ENCODE measurements at places on chromosomes 7 and 10.

DNA sequence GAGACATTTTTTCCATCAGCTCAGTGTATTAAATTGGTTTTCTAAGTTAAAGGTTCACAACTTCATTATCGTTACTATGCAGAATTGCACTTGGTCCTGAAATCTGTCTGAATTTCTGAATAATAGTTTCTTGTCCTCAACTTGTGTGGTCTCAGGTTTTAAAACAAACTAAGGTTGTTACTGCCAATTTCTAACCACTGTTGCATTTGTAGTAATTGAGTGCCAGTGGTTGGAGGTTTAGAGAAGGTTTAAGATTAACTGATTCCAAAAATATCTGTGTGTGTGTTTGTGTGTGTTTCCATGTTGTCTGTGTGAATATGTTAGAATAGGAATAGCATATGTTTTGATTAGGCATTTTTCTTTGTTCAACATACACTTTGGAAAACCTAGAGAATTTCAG lies 395.9 kb downstream of the AUTS2 start:
- DNase-seq = no peak

DNA sequence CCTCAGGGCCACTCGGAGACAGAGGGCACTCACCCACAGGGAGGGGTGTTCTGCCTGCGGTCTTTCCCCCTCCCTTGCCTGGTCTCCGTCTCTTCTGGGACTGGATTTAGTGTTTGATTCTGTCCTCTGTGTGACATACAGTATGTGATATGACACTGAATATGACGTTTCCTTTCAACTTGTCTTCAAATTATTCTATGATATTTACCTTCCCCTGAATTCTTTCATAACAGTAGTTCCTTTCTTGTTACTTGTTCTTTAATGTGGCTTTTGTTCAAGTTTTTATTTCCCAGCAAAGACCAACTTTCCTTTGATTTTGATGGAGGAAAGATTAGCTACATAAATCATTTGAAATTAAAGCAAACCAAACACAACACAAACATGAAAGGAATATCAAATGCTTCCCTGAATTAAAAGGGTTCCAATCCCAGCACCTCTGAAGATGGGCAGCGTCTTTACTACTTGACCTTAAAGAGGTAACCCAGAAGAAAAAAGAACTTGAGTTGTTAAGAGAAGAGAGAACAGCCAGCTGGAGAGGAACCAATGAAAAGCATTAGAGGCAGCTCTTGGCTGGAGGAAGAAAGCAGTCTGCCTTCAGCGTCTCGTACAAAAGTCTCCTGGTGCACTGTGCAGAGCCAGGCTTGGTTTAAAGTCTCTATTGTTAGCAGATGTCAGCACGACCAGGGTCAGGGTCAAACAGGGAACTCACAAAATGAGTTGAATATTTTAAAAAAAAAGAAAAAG lies 18.3 kb upstream of the RHEB start:
- DNase-seq = no peak

DNA sequence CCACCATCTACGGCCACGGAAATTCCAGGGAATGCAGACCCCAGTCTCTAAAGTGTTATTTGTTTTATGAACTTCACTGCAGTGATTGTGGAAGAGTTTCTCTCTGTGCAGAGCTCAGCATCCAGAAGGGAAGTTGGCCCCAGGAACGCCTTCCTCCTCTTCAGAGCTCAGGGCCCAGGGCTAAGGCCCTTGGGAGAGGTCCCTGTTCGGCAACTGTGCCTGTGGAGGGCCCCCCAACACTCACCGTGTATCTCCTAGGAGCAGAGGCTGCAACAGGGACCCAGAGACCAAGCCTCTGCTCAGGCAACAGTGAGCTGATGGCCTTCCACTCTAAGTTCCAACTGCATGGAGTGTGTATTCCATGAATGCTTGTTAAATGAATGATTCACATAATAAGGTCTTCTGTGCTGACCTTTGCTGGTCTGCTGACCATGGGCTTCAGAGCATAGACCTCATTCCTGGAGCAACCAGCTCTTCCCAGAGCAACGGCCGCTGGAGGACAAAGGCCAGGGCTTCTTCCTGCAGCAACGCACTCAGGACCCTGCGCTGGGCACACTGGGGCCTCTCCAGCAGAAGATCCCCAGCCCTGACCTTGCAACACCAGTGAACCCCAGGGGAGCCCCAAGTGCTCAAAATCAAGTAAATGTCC lies 7.7 kb downstream of the DIP2C start:
- no peak for DNase-seq

DNA sequence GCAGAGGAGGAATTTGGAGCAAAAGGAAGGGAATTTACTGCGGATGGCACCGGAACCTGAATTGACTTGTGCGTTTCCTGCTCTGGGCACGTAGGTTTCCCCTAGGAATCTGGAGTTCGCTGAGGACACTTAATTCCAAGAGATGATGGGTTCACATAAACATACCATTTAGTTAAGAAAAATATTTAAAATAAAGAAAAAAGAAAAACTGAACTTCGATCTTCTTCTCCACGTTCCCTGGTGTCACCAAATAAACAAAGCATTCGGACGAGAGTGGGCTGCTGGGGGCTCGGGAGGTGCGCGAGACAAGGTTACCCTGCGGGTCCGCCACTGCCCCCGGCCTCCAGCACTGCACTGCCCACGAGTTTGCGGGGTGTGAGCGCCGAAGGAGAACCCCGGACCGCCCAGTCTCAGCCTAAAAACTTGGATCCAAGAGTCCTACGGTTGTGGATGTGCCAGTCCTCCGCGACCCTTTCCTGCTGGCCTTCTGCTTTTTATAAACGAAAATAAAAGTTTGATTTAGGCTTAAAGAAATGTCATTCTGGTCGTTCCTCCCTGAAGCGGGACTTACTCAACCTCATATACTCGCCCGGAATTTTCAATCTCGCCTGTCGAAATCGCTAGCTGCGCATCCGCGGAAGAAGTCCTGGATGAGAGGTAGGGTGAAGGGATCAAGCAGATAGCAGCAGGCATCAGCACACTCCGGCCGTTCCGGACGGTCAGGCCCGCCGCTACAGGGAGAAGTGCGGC lies 30.3 kb downstream of the SKIDA1 start:
- no peak for DNase-seq

DNA sequence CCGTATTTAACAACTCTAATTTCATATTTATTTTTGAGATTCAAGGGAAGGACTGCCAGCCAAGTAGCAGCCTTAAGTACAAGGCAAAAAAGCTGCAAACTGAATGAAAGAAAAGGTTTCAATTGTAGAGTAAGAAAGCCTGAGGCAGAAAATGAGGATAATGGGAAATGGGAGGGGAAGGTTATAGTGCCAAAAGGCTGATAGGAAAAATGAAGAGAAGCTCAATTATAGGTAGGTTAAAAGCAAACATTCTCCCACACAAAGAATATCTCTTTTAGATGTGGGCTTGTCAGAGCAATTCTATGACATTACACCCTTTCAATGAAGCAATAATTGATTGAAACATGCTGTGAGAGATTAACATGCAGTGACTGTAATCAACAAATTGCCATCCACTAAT lies 175.3 kb downstream of the RAPGEF5 start:
- no peak for DNase-seq

GRCh38 chr7:50300336-50300735 lies 4.2 kb upstream of the IKZF1 start:
- no peak for DNase-seq

DNA sequence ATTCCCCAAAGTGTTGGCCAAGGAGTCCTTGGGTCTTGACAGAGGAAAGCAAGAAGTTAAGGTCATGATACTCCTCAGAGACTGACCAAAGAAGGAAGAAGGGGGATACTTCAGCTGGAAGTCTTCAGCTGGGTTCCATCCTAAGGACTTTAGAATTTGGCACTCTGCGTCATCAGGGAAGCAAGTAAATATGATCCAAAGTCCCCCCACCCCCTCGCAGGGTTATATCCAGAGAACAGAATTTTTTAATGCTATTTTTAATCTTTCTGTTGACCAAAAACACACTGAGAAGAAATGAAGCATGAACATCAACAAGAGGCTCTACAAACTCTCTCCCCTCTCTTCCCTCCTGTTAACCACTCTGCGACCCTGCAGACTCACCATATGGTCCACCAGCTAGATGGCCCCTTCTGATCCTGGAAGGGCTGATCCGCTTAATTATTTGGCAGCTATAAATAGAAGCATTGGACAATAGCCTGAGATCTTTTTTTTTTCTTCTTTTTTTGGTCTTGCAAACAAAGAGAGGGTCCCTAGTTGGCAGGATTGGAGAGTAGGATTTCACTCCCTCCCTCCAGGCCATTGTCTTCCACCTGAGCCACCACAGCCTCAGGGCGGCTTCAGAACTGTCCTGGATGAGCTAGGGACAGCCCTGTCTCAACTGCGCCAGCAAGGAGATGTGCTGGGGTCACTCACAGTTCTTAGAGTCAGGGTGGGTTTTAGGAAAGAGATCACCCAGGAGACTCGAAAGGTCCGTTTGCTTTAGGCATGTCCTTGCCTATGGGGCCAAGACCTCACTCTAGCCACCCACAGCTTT lies 196.0 kb downstream of the KCNMA1 start:
- peak; percentile 25 for DNase-seq

GRCh38 chr7:136180984-136181383 lies 203.8 kb upstream of the MTPN start:
- DNase-seq = no peak

GRCh38 chr7:140639366-140640053 lies 1.1 kb downstream of the DENND2A start:
- no peak for DNase-seq

GRCh38 chr10:120421250-120421649 lies 35.8 kb upstream of the PLPP4 start:
- DNase-seq = no peak

DNA sequence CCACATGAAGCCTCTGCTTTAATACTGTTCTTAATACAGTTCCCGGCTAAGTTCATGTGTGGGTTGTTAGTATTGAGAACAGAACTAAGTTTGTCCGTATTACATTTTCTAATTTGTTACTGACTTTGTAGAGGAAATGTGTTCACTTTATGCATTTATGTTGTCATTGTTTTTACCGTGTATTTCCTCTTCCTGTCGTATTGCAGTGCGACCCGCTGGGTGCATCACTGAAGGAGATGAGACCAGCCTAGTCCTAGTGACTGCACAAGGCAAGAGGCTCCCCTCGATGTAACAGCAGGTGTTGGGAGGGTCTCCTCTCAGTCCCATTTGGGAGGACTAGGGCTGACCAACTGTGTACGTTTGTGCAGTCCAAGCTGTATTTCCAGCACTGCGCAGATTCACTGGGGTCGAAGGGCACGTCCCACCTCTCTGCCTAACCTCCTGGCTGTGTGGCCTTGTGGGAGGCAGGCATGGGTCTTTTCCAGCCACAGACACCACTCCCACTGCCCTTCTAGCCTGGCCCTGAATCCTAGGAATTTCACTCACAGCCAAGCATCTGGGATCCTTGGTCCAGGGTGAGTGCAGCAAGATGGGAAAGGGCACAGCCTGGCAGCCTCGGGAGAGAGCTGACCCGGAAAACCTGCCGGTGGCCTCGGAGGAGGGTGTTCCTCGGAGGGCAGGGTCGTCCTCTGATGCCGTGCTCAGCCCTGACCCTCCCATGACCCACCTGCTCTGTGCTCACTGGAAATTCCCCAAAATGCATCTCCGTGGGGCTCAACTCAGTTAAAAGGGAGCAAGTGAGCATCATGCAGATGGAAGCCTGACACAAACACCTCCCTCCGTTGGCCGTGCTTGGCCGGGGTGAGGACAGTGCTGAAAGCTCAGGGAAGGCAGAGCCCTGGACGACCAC lies 63.9 kb upstream of the FAM20C start:
- no peak for DNase-seq

- DNase-seq = no peak
Observed at GRCh38 chr7:121501566-121501965, 105.5 kb upstream of the FAM3C start.
